ENCODE measurements at places on chromosomes 3 and 15.

DNA sequence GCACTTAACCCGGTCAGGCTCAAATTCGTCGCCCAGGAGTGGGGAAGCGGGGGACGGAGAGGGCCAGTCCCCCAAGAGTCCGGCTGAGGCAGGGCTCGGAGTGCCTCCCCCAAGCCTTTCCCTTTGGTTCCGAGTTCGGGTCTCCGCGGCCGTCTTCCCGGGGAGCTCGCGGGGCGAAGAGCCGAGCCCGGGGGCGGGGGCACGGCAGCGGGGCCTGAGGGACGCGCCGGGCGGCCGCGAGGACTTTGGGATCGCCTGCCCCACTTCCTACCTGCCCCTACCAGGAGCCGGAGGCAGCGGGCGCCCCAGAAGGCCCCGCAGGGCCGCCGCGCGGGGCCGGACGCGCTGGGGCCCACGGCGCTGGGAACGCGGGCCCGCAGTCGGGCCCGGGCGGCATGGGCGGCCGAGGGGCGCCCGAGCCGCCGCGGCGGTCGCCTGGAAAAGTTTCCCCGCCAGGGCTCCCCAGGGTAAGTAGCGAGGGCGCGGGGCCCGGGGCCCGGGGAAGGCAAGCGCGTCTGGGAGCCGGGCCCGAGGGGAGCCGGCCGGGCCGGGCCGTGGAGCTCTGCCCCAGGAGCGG is 2.8 kb downstream of the FURIN start:
- DNase-seq: peak; percentile 79

- DNase-seq: no peak
These were observed 254.0 kb upstream of the SOX2 start for GRCh38 chr3:181457756-181458155.

DNA sequence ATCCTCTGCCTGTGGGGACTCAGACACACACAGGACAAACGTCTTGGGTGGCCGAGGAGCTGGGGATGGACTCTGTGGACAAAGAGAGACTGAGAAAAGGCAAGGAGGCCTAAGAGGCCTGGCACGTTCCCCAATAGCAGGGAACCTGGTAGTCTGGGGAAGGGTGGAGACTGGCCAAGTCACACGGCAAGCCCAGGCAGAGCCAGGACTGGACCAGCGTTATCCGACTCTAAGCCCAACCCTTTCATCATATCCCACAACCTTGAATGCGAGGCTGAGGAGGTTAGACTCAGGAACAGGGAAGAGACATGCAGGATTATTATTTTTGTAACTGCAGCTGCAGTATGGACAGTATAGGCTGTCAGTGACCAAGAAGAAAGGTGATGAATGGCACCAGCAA is 53.4 kb downstream of the SLC6A11 start:
- DNase-seq: no peak

GRCh38 chr3:4440951-4441350 is 26.1 kb downstream of the SUMF1 start:
- DNase-seq: no peak

DNA sequence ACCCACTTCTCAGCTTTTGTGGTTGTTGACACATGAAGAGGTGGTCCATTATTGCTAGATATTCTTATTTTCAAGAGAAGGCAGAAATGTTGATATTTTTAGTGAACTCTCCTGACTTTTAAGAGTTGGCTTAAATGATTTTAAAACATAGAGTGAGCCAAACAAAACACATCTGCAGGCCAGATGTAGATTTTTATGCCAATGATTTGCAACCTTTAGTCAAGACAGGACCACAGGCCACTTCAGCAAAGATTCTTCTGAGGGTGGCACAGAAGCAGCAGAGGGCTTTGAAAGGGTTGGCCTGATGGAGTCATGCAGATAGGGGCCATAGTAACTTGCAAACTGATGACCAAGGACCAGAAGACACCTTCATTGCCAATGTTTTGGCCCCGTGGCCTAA is 276.5 kb upstream of the P2RY1 start:
- no peak for DNase-seq

Measured in SK-N-SH (cell line).